ENCODE measurements at places on chromosomes 7 and 10. TPM values are rescaled to one million over a fixed set of nuclear protein-coding genes. Genes with fewer than 3 reads are reported as not detected.

DNA sequence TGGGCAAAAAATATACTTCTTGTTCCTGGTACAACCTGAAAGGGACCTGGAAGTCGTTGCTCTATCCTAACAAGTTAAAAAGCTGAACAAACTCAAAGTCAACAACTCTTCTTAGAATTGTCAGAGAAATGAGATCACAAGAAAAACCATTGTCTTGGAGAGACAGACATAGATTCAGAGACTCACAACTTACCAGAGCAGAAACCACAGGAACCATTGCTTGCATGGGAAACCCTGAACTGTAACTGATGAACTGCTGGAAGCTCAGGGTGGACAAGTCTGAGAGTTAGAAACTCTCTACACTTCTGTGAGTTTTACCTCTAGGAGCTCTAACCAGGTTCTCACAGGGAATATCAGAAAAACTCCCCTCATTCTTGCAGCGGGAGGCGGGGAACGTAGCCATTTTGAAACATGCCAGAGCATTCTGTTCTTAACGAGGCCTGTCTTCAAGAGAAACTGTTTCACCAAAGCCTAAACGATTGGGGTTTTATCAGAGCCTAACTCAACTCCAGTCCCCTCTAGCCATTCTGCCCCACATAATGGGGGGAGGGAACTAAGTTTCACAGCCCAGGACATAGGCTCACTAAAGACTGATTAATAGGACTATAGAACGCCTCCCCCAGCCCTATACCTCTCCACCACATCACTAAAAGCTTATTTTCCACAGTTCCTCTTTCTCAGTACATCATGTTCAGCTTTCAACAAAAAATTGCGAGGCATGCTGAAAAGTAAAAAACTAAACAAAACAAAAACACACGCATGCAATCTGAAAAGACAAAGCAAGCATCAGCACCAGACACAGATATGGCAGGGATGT lies 12.0 kb upstream of the GSDME start:
- no peak for DNase-seq

The SRI gene
- total RNA-seq, result 163 TPM

GRCh38 chr7:131540491-131541162 lies 15.8 kb downstream of the PODXL start:
- DNase-seq, result no peak

DNA sequence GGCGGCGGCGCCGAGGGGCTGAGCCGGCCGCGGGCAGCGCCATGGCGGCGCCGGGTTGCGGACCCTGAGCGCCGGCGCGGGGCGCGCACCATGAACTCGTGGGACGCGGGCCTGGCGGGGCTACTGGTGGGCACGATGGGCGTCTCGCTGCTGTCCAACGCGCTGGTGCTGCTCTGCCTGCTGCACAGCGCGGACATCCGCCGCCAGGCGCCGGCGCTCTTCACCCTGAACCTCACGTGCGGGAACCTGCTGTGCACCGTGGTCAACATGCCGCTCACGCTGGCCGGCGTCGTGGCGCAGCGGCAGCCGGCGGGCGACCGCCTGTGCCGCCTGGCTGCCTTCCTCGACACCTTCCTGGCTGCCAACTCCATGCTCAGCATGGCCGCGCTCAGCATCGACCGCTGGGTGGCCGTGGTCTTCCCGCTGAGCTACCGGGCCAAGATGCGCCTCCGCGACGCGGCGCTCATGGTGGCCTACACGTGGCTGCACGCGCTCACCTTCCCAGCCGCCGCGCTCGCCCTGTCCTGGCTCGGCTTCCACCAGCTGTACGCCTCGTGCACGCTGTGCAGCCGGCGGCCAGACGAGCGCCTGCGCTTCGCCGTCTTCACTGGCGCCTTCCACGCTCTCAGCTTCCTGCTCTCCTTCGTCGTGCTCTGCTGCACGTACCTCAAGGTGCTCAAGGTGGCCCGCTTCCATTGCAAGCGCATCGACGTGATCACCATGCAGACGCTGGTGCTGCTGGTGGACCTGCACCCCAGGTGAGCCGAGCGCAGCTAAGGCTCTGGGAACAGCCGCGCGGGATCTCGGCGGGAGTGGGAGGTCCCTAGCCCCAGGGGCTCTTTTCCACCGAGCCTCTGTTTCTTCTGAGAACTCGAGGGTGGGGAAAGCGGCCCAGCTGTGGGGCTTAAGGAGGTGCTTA lies at the start of gene GPR26:
Gene GPR26, plus strand, starts transcription at position 38 of the 919 bp plus-strand sequence. Its CDS starts 53 bp downstream, at position 91.
- no peak for DNase-seq

GRCh38 chr7:158019726-158020705 lies 567.6 kb downstream of the PTPRN2 start:
- no peak for DNase-seq

The CPN1 gene
- total RNA-seq, result not detected
